ENCODE measurements at places on chromosomes 3 and 15. TPM values are rescaled to one million over a fixed set of nuclear protein-coding genes. Genes with fewer than 3 reads are reported as not detected.

Gene TKT
- 413 TPM for total RNA-seq

Gene DNAH1
- 8.5 TPM for total RNA-seq

Gene ILDR1
- not detected for total RNA-seq

Gene RARB
- total RNA-seq = 4.2 TPM

Gene SATB1
- 8.7 TPM for total RNA-seq

Gene SLC28A1
- not detected for total RNA-seq

Gene FBLN2
- 1.2 TPM for total RNA-seq

Gene LNP1
- total RNA-seq = 1.6 TPM

Gene ERICH6
- total RNA-seq = not detected

Gene IQCH
- total RNA-seq = 1.6 TPM

Gene TTC23
- total RNA-seq = 28.4 TPM

Gene KBTBD13
- not detected for total RNA-seq

Gene UTS2B
- total RNA-seq = 0.38 TPM

Gene EAF1
- 41.2 TPM for total RNA-seq

All from vein endothelial cell (primary cell).